WTC11 (cell line): ENCODE measurements at places on chromosomes 6 and 20. TPM values are rescaled to one million over a fixed set of nuclear protein-coding genes. Genes with fewer than 3 reads are reported as not detected.

DNA sequence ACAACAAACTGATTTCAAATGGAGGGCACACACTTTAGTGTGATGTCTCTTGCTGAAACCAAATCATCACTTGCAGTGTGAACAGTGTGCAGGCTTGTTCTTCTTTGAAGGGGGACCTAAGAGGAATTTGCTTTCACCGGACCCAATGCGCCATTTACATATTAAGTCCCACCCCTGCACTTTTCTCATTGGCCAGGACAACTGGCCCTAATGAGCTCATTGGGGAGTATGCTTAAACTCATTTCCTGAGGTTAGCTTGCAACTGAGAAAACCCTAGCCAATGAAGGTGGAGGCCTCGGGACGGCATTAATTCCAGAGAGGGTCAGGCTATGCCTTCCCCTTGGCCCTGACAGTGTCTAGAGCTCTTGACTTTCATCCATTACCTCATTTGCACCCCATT, 58.7 kb downstream of the VEGFA start:
- peak; percentile 35 for DNase-seq

DNA sequence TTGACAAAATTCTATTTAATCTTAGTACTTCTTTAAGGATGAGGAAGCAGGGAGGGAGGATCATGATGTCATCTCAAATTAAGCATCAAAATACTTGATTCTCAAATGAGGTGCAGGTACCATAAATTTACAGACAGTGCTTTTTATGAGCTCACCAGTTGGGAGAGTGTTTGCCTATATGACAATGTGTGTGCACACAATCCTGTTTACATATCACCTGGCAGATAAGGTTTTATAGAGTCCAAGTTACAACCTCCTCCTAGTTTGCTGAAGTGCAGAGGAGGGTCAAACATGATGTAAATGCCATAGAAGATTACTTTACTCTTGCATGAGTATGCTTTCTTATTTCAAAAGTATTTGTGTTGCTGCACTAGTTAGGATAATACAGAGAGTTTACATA, 6.4 kb downstream of the ATXN1 start:
- DNase-seq = no peak

GRCh38 chr6:225121-225721, 67.1 kb upstream of the DUSP22 start:
- no peak for DNase-seq

- DNase-seq = no peak
These were observed 95.7 kb downstream of the TULP4 start for GRCh38 chr6:158408013-158408412.

- no peak for DNase-seq
These were observed 20.9 kb downstream of the IL17A start for GRCh38 chr6:52207066-52207465.

DNA sequence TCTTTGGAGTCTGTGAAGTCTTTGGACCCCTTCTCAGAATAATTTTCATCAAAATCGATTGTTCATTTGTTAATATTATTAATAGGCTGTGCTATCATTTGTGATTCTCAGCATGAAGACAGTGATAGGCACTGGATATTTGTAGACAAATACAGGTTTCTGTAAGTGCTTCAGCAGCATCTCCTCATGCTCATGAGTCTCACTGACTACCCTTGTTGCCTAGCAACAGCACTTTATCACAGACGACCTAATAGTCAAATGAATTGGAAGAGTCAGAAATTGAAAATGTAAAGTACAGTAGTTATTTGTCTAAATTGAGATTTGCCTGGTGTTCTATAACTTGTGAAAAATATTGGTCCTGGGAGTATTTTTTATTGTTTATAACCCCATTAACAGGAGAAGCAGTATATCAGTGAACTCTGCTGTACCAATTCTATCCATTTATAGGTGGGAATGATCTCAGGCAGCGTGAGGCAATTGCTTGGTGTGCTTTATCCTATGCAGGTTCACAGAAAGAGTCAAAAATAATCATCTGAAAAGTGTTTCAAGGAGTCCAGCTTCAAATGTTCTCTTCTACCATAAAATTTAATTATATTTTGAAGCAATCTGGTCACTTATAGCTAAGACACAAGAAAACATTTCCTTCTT, 684.6 kb downstream of the RFPL4B start:
- no peak for DNase-seq

GRCh38 chr6:79949233-79949632, 1.9 kb upstream of the ELOVL4 start:
- DNase-seq = peak; percentile 72

DNA sequence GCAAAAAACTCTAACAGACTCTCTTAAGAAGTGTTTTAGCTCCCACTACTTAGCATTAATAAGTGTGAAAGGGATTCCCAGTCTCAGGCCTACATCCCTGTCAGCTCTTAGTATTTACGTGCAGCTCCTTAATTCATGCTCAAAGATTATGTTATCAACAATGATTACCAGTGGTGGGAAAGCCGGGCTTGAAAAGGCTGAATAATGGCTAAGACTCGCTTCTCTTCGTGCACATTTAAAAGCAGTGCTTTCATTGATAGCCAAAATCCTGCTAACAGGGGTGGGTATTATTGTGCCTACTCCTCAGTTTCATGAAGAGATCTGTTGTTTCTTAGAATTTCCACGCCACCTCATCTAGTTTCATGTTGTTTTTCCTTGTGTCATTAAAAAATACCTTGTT, 518.8 kb downstream of the GRIK2 start:
- DNase-seq = no peak

The PCK1 gene
- total RNA-seq = 0.17 to 0.30 TPM (median 0.21 TPM) in 3 replicates

The BPIFB4 gene
- total RNA-seq = not detected in 3 replicates
